ENCODE measurements at places on chromosomes 2 and 18. TPM values are rescaled to one million over a fixed set of nuclear protein-coding genes. Genes with fewer than 3 reads are reported as not detected.

GRCh38 chr18:62128157-62128556 is 58.7 kb downstream of the PIGN start:
- no peak for DNase-seq

GRCh38 chr2:167826906-167827305 is 420.5 kb downstream of the STK39 start:
- DNase-seq: no peak

- no peak for DNase-seq
Measured at GRCh38 chr2:1821530-1821929, 77.2 kb upstream of the PXDN start.

- no peak for DNase-seq
Measured at GRCh38 chr2:222861411-222862105, 722 bp downstream of the ACSL3 start.

- no peak for DNase-seq
Measured at GRCh38 chr2:126575631-126576030, 80.3 kb upstream of the GYPC start.

GRCh38 chr2:28333606-28334526 is 58.8 kb upstream of the FOSL2 start:
- DNase-seq: no peak

GRCh38 chr2:28975671-28976070 is 5.4 kb upstream of the TOGARAM2 start:
- DNase-seq: no peak

- no peak for DNase-seq
Measured at GRCh38 chr2:201234663-201235135, 25.6 kb upstream of the CASP8 start.

DNA sequence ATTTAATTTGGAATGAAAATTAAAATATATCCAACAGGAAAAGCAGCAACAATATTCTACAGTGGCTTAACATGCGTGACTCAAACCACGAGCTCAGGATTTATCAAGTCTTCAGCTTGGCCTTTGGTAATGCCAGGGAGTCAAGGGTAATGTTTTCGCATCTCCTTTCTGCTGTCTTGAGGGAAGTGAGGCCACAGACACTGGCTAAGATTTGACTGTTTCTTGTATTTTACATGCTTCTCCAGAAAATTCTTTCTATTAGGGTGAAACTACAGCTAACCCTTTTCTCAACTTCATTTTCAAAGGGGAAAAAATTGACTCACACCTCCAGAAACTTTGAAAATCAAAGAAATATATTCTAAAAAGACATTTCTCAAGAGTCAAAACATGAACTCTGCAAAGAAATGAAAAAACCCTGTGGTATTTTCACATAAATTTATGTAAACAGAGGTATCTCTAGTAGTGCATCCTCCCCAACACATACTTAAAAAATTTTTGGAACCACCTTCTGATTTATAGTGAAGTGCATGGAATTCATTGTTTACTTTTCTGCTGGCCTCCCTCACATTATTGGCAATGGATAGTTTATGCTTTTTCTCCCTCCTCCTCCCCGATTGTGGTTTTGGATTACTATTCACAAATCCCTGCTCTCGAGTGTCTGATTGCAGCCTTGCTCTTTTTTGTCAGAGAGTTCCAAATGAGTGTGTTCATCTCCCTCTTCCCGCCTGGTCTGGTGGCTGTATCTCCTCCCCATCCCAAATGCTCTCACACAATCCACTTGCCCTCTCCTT is 48.7 kb downstream of the DPP4 start:
- no peak for DNase-seq

DNA sequence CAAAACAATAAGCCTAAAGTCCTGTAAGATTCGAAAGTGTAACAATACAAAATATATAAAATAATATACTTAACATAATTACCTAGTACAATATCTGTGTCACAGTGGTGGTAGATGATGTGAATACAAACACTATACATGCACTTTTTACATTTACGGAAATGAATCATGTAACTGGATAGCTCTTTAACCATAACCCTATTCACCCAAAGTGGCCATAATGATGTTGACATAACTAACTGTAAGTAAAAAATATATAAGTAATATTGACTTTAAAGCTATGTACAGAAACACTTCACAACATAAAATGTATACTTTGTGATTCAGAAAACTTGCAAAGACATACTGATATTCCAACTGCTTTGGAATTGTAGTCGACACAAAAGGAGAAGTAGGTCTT is 616.9 kb upstream of the SLC8A1 start:
- DNase-seq: no peak

DNA sequence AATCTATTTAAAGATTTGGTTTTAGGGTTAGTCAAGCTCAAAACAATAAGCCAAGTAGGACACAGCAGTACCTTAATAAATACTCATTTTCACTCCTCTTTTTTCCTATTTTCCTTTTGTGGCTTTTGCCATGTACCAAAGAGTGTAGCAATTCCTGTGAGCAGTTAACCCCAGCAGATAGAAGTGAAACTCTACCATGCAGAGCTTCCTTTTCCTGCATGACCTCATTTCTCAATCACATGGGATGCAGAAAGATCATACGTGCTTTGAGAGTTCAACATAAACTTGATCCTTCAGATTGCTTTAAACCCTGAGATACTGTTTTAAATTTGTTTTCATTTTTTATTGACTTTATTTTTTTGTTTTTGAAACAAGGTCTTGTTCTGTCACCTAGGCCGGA is 99.1 kb upstream of the ARHGAP15 start:
- no peak for DNase-seq

- DNase-seq: no peak
Measured at GRCh38 chr2:41729800-41730364, 317.9 kb upstream of the PKDCC start.

DNA sequence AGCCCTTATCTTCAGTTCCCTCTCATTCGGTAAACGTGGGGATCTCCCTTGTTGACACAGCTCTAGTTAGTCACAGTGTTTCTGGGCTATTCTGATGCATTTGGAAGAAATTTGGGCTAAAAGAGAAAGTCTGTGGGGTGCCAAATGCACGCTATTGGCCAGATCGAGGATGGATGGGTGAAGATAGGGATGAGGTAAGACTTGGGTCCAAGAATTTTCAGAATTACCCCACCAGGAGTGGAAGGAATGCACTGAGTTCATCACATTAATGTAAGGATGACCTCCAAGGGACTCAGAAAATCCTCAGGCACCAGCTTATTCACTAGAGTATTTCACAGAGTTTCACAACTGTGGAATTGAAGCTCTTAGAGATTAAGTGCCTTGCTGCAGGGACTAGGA is 49.3 kb downstream of the NRP2 start:
- DNase-seq: no peak

GRCh38 chr2:137005210-137005609 is 239.9 kb downstream of the THSD7B start:
- no peak for DNase-seq

- DNase-seq: no peak
Measured at GRCh38 chr18:59705145-59705544, 7.9 kb upstream of the CCBE1 start.

GRCh38 chr2:175233135-175233719 is 51.7 kb upstream of the ATP5MC3 start:
- no peak for DNase-seq

- no peak for DNase-seq
Measured at GRCh38 chr2:38113051-38113450, 37.1 kb upstream of the CYP1B1 start.

- DNase-seq: no peak
Measured at GRCh38 chr2:178829299-178829960, 22.2 kb upstream of the TTN start.

- no peak for DNase-seq
Measured at GRCh38 chr18:11178951-11179549, 29.7 kb upstream of the PIEZO2 start.

DNA sequence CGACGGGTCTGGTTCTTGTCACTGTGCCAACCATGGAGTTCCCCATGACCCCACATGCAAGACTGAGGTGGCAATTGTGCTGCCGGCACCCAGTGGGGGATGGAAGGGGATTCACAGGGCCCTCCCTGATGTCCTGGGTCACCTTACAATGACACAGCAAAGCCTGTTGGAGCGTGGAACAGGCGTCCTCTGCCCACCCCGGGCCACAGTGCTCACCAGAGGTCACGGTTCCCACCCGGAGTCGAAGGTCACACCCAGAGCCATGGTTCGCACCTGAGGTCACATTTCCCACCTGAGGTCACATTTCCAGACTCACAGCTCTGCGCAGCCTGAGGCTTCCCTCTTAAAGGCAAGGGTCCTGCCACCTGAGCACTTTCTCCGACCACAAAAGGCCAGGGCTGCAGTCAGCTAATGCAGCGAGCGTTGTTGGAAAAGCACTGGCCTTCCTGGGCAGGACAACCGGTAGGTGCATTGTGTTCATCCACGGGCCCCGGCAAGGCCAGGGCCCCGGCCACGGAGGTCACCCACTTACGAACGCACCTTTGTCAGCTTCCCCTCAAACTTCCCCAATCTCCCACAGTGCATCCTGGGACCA is 24.0 kb downstream of the KIF1A start:
- DNase-seq: no peak

RIOK3 gene
- 90.4 TPM for total RNA-seq

ASB3 gene
- total RNA-seq: 16.3 TPM

IL37 gene
- total RNA-seq: not detected

CAPG gene
- total RNA-seq: 213 TPM

PLB1 gene
- total RNA-seq: 0.05 TPM

CCDC68 gene
- total RNA-seq: 0.33 TPM

KCNJ3 gene
- not detected for total RNA-seq

KLHL29 gene
- 1.3 TPM for total RNA-seq

MATN3 gene
- total RNA-seq: not detected

RUFY4 gene
- 0.53 TPM for total RNA-seq

AMER3 gene
- total RNA-seq: not detected

DTNA gene
- total RNA-seq: not detected

CNTNAP5 gene
- total RNA-seq: not detected

ANTXR1 gene
- total RNA-seq: not detected

EML4 gene
- total RNA-seq: 95.8 TPM

KIAA2012 gene
- total RNA-seq: not detected
